ENCODE measurements at places on chromosomes 4 and X.

- no peak for DNase-seq
Observed at GRCh38 chr4:73448448-73449203, 12.6 kb downstream of the AFP start.

- DNase-seq: no peak
Observed at GRCh38 chr4:8851321-8852117, 20.1 kb downstream of the HMX1 start.

DNA sequence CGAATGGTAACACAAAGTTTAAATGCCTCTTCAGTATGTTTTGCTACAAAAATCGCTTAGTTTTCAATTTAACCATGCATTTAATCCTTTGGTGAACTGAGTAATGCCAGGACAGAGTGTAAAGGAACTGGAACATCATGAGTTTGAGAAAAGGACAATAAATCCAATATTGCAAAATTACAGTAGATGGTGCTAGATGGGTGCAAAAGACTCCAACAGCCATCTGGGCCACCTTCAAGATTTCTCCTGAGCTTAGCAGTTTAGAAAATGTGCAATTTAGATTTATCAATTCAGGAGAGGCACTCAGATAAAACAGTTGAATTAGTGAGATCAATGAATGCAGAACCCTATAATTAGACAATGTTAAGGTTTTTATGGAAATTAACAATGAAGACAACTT lies 33.2 kb upstream of the MID1IP1 start:
- DNase-seq: no peak

- no peak for DNase-seq
Observed at GRCh38 chr4:169282429-169283113, 11.8 kb upstream of the SH3RF1 start.

DNA sequence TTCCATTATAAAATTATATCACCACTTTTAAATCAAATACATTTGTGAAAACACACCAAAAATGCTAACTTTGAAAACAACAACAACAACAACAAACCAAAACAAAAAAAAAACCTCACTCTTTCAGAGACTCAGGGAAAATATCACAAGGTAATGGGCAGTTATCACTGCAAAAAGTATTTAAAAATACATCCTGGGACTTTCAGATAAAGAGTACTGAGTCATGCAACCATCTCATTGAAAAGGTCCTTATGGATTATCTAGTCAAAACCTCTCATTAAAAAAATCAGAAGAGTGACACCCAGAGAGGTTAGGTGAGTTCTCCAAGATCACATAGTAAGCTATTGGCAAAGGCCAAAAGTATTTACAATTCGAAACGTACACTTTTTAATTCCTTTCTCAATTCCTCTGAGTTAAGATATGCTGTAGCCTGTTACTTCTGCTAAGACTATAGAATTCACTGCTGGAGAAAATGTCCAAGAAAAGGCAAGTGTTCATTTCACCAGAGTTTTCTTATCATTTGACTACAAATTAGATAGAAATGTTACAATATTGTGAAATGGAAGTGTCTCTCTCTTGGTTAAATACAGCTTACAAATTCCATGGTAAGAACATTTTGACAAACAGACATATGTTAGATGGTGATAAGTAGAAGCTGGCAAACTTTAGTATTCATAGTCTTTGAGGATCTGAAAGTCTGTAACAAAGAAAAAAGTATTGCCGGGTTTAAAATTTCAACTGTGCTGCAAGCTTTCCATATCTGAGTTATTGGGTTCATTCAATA lies 9.3 kb downstream of the STX18 start:
- no peak for DNase-seq

Measured in psoas muscle (tissue), 8 donors.